ENCODE measurements at places on chromosomes 13 and 19. TPM values are rescaled to one million over a fixed set of nuclear protein-coding genes. Genes with fewer than 3 reads are reported as not detected.

GRCh38 chr19:1690699-1691307 is 38.4 kb upstream of the TCF3 start:
- no peak for DNase-seq

DNA sequence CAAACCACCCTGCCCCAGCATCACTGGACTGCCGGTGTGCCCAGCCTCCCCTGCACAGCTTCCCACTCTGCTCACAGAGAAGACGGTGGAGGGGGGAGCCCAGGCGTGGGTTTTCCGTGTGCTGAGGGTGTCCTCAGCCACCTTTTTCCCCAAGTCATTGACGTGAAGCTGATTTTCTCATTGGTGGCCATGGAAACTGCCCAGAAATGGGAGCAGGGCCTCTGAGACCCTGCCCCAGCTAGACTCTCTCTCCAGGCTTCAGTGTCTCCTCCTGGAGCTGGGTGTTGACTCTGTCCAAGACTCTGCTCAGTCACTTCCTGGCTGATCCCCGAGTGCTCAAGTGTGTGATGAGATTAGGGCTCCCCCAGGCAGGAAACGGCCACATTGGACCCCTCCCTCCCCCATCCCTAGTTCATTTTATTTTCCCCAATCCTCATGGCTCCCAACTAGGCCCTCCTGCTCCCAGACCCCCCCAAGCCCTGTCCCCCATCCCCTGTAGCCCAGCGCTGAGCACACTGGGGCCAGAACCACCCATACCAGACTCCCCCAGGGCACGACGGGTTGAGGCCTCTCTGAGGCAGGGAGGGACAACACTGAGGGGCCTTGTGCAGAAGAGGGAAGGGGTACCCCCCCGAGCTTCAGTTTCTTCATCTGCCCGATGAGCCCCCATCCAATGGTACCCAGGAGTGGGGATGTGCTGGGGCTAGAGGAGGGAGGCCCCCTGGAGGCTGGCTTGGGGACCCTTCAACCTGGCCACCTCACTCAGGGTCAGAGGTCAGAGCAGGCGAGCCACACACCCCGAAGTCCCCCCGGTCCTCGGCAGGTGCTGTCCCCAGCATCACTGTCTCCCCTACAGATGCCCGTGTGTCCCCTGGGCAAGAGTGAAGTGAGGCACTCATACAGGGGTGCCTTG is 1.2 kb upstream of the F2RL3 start:
- no peak for DNase-seq

GRCh38 chr13:19981685-19982238 is 23.2 kb downstream of the ZMYM2 start:
- DNase-seq = no peak

- no peak for DNase-seq
Observed at GRCh38 chr19:36008336-36008978, at the start of gene SYNE4. Gene SYNE4 (minus strand): TSS chr19:36008813. CDS start chr19:36008681, 132 bp downstream.

- no peak for DNase-seq
Observed at GRCh38 chr13:112818040-112818697, 128.3 kb downstream of the ATP11A start.

GRCh38 chr13:30696278-30697176 is 38.8 kb upstream of the ALOX5AP start:
- no peak for DNase-seq

Gene SLC8A2
- 3.4 TPM for total RNA-seq

Gene RDH8
- total RNA-seq = not detected
